ENCODE measurements at places on chromosomes 16 and 17.

DNA sequence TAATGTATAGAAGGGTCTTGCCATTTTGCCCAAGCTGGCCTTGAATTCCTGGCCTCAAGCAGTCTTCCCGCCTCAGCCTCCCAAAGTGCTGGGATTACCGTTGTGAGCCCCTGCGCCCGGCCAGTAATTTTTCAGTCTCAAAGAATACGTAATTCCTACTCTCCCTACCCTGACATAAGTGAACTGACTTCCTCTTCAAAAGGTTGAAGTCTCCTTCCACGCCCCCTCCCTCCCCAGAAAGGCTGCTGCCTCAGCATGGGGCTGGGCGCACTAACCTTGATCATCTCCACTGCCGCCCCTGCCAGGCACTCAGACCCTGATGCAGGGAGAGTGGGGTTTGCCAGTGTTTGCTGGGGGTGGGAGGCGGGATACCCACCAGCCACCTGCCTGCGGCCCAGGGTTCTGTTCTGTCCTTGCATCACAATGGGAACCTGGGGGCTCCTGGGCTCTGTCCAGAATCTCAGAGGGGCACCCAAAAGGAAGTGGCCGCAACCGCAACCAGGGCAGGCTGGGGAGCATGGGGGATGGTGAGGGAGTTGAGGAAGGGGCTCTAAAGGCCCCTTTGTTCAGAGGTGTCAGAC, 27.5 kb downstream of the KIFC3 start:
- no peak for DNase-seq

GRCh38 chr17:13962716-13963240, 106.5 kb upstream of the COX10 start:
- no peak for DNase-seq

DNA sequence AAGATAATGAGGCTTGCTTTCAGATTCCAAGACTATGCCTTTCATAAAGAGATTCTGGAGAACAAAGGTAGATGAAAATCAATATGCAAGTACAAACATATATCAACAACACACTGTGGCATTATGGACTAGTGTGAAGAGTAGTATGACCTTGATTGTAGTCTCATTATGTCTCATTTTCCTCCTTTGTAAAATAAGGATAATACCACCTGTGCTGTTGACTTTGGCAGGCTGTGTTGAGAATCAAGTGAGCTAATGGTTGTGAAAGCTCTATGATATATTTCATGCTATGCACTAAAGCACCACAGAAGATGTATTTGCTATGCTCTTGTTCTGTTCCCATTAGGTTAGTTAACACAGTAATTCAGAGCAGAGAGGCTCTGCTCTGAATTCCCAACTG, 78.5 kb upstream of the NACA2 start:
- DNase-seq, result no peak

- no peak for DNase-seq
These were observed 143.9 kb upstream of the SHISA6 start for GRCh38 chr17:11097121-11097520.

DNA sequence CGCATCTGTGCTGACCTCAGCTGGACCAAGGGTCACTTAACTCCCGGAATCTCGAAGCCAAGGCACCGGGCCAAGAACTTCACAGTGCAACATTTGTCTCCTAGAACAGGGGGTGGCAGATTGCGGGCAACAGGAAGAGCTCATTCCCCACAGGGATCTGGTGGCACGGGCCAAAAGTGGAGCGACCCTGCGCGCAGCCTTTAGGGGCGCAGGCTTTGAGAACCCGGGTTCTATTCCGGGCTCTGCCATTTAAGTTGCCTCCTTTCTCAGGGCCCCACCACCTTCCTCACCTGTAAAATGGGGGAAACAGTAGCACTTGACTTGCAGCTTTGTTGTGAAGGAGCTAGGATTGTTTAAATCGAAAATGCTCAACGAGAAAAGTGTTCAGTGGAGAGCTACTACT, 651 bp downstream of the SHMT1 start:
- DNase-seq, result peak; percentile 29

DNA sequence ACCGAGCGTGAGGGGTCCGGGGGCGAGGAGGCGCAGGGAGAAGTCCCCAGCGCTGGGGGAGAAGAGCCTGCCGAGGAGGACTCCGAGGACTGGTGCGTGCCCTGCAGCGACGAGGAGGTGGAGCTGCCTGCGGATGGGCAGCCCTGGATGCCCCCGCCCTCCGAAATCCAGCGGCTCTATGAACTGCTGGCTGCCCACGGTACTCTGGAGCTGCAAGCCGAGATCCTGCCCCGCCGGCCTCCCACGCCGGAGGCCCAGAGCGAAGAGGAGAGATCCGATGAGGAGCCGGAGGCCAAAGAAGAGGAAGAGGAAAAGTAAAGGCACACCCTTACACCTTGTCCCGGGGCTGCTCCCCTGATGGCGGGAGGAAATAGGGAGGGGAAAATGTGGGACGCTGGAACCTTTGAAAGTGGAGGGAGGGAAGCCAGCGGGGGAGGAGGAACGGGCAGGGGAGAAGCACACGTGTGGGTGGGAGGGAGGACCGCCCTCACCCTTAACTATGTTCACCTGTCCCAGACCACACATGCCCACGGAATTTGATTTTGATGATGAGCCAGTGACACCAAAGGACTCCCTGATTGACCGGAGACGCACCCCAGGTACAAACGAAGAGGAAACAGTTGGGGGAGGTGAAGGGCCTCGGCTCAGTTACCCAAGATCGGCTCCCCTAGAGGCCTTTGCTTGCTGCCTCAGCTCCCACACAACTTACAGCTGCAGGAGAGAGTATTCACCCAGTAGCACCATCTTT, 916 bp downstream of the PAGR1 start:
- peak; percentile 60 for DNase-seq
